CD4-positive, alpha-beta T cell treated with Interleukin-1 beta for 1 hour (primary cell): ENCODE measurements at places on chromosomes 12 and 14.

GRCh38 chr14:85454226-85454813 is 75.6 kb upstream of the FLRT2 start:
- DNase-seq: no peak

DNA sequence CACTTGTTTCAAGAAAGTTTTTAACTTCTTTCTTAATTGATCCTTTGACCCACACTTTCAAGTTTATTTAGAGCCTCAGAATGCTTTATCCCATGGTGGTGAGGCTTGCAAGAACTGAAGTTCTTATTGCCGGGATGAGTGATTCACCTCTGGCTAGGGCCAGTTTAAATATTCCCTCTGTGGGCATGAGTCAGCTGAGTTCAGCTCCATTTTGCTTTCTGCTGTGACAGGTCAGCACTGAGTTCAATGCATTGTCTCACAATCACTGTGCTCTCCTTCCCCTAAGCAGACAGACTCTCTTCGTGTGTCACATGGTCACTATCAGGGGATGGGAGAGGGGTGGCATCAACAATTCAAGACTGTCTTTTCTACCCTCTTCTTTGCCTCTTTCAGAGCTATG is 514.6 kb upstream of the FBXO33 start:
- no peak for DNase-seq

DNA sequence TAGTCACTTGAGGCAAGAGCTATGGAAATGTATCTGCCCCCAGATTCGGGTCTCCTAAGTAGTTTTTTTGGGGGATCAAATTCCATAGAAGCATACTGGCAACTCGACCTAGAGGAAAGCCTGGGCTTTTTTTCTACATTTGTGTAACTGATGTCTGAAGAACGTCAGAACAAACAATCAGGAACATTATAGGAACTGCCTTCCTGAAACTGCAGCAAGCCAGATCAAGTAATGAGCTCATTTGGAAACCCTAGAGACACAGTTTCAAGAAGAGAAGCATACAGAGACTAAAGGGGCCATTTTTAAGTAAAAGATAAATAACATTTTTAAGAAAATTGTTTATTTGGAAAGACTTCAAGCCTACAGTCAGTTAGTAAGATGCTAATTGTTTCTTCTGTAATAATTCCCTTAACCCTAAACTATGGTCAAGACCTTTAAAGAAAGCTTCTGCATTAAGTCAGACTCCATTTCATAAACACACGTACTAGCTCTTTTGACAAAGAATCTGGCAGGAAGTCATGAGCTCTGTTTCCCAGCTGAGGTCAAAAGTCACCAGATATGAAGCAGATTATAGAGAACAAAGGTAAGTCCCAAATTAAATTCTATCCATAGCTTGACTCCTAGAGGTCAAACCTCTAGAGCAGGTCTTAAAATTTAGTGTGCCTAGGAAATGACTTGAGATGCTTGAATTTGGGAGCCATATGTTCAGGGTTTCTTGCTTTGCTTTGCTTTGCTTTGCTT is 112.8 kb downstream of the EGLN3 start:
- DNase-seq: no peak

- no peak for DNase-seq
Measured at GRCh38 chr14:20848955-20849570, 42.1 kb upstream of the RNASE3 start.

- no peak for DNase-seq
Measured at GRCh38 chr12:64931321-64931720, 106.9 kb downstream of the TBC1D30 start.
